ENCODE measurements at places on chromosomes 11 and 22.

- peak; percentile 46 for DNase-seq
These were observed 43.4 kb upstream of the CSNK2A3 start for GRCh38 chr11:11396301-11397035.

DNA sequence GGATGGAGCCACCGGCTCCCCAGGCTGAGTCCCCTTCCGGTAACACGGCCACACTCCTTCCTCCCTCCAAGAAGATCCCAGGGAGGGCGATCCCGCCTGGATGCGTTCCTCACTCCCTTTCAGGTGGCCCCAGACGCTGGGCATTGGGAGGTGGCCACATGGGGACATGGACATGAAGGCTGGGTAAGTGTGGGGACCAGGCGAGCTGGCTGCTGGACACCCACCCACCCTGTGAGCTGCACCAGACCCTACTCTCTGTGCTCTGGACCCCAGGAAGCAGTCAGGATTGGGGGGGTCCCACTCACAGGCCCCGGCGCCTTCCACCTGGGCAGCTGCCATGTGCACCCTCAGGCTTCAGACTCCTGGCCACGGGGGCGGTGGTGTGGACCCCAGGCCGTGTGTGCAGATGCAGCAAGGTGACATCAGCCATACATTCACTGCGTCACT is 932.8 kb downstream of the BRD1 start:
- no peak for DNase-seq

- no peak for DNase-seq
These were observed 384.7 kb downstream of the DCDC1 start for GRCh38 chr11:30984827-30985226.

DNA sequence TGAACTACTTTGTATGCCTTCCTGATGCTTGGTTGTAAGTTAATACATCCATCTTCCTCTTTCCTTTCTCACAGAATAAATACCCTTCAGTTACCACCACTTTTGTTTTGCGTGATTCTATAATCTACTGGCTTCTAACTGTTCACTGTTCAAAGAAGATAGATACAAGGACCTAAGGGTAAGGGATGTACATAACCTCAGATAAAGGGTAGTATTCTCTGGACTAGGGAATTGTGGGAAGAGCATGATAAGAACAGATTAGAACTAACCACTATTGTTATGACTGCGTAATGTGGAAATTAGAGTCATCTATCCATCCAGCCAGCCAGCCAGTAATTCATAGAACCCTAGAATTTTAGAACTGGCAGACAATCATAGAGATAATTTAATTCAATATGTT is 36.4 kb downstream of the MAP6 start:
- no peak for DNase-seq

DNA sequence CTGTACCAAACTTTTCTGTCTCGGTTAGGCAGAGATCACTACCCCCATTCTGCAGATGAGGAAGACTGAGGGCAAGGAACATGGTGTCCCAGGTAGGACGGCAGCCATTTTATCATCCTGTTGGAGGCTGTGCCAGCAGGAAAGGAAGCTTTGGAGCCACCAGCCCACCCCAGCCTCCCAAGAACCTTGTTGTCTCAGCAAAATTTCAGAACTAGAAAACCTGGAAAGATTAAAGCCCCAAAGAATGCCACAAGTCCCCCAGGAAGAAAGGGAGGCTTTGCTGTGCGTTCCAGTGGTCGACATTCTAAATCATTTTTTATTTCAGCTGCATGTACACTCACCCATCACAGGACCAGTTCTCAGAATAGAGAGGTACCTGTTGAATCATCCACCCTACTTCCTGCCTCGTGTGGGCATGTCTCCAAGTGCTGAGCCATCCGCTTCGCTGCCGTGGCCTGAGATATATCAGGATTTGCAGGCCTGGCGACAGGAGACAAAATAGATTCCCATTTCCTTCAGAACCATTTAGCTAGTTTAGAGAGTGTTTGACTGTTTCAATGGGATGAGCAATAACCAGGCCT is 13.0 kb upstream of the EIF3D start:
- DNase-seq = no peak

DNA sequence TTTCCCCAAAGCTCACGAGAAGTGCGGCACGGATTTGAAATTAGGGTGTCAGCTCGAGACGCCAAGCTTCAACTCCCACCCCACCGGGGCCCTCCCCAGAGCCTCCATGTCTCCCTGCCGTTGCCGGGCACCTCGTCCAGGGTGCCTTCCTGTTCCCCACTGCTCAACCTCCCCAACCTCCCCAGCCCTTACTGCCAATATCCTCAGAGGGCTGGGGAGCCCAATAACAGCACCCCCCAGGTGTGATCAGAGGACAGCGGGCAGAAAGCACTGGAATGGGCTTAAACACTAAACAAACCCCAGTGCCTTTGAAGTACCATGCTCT is 1336.4 kb downstream of the TBC1D22A start:
- no peak for DNase-seq

DNA sequence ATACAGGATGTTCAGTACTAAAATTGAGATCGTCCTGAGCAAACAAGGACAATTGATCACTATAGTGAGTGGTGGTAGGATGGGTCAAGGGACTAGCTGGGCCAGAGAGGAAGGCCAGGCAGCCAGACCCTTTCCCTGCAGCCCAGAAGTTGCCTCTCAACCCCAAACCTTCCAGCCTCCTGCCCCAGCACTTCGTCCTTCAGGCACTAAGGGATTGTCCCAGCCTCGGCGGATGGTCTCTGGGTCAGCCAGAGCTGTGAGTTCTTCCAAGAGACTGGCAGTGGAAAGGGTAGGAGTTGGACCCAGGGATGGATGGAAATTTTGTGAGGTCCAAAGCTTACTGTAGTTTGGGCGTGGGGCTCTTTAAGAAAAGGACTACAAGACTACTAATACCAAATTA is 3.6 kb upstream of the LMO1 start:
- DNase-seq = no peak

GRCh38 chr11:112748713-112749543 is 212.3 kb upstream of the NCAM1 start:
- DNase-seq = peak; percentile 64

DNA sequence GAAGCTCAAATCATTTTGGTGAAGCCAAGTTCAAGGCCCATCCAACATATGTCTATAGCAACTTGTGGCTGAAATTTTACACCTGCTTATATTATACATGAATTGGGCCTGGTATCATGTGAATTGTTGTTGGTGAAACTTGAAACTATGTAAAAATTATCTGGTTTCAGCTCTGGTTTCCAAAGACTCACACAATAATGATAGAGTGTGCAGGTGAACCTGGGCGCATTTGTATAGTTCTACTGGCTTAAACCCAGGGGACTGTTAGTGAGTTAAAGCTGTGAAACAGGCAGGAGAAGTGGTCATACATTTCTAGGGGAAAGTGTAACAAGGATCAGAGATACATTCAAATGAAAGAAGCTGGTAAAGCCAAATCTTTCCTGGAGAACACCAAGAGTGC is 627.3 kb downstream of the METTL15 start:
- no peak for DNase-seq

Measured in lung (tissue), 17 donors.